Activated CD4-positive, alpha-beta T cell treated with anti-CD3 and anti-CD28 coated beads for 36 hours (primary cell): ENCODE measurements at places on chromosomes 11 and 22. TPM values are rescaled to one million over a fixed set of nuclear protein-coding genes. Genes with fewer than 3 reads are reported as not detected.
A peak's percentile ranks its signal among the peaks of the same experiment; 100 is the strongest.

Gene TMEM132A
- 2.0 TPM for total RNA-seq

Gene RIMBP3C
- total RNA-seq: 0.18 TPM

Gene CENPM
- total RNA-seq: 82.1 TPM

Gene BACE1-AS
- total RNA-seq: 3.1 TPM

Gene NXPE1
- total RNA-seq: not detected

Gene GGTLC3
- total RNA-seq: not detected

- peaks cover 6% of the 10 kb centered on the region for H3K27me3 ChIP-seq
- peaks cover 10% of the 10 kb centered on the region for H3K36me3 ChIP-seq
- peak overlapping the region; percentile 51 for H3K27ac ChIP-seq
- peaks cover 46% of the 10 kb centered on the region for H3K4me1 ChIP-seq
- peak overlapping the region; percentile 86 for H3K4me3 ChIP-seq
Measured at GRCh38 chr11:8910649-8911026, 351 bp upstream of the AKIP1 start.

DNA sequence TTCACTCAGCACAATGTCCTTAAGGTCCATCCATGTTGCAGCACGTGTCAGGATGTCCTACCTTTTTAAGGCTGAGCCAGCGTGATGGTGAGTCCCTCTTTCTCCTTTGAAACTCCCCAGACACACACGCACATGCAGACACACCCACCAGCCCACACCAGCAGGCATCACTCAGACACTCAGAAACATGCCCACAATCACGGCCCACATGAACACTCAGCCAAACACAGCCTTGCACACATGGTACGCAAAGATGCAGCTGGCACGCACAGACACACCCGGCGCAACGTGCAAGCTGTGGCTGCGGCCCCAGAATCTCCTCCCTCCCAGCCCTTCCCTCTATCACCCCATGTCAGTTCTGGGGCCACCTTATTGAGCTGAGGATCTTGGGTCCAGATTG, 8.0 kb downstream of the FADS3 start:
- no peaks in the 10 kb centered on the region for H3K4me1 ChIP-seq
- H3K27me3 ChIP-seq: no peaks in the 10 kb centered on the region
- H3K36me3 ChIP-seq: no peaks in the 10 kb centered on the region
- DNase-seq: no peak

- peak; percentile 86 for DNase-seq
- H3K4me3 ChIP-seq: no peak overlapping the region
- peaks cover 37% of the 10 kb centered on the region for H3K4me1 ChIP-seq
- H3K27me3 ChIP-seq: no peaks in the 10 kb centered on the region
- H3K27ac ChIP-seq: no peak overlapping the region
- H3K36me3 ChIP-seq: peaks cover 17% of the 10 kb centered on the region
Measured at GRCh38 chr11:72040491-72041363, 39.6 kb downstream of the NUMA1 start.

DNA sequence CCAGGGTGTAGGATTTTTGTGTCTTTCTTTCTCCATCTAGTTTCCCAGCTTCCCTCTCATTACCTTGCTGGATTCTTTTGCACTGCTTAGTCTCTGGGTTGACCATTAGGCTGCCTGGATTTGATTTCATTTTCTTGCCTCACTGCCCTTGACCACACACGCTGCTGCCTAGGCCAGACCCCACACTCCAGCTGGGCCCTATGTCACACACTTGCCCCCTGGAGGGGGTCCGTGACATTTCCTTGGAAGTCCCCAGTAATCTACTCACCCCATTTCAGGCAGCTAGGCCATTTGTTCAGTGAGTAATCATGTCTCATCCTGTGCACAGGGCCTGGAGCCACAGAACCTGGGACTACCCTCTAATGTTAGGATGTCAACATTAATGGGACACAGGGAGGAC, 81.9 kb upstream of the SPON1 start:
- H3K27me3 ChIP-seq: no peaks in the 10 kb centered on the region
- H3K36me3 ChIP-seq: no peaks in the 10 kb centered on the region
- H3K27ac ChIP-seq: no peak overlapping the region

DNA sequence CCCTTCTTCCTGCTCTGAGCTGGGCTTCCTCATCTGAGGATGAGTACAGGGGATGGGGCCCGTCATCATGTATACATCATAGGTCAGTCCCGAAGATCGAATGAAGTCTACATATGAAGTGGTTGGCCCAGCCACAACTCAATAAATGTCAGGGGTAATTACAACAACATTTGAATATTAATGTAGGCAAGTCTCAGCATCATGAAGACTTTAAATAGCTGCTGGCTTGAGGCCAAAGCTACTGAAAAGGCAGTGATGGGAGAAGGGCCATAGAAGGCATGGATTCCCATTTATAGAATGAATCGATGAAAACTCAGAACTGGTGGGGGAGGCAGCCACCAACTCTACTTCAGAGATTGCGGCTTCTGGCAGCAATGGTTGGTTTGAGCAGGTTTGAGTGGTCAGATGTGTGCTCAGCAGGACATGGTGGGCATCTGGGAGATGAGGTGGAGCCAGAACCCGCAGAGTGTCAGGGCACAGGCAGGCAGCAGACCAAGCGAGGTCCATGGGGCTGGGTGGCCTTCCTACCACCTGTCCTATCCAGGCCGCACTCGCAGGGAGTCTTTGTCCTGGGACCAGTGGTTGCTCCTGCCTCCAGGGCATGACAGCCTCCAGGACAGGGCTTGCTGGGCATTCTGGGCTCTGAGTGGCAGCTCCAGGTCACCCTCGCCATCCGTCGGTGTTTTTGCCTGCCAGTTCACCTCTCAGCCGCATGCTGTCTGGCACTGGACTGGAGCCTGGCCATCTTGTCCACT, 919.1 kb downstream of the TBC1D22A start:
- H3K4me3 ChIP-seq: no peak overlapping the region
- H3K27ac ChIP-seq: no peak overlapping the region
- no peaks in the 10 kb centered on the region for H3K4me1 ChIP-seq
- H3K27me3 ChIP-seq: peaks cover 5% of the 10 kb centered on the region
- no peak for DNase-seq
- H3K36me3 ChIP-seq: no peaks in the 10 kb centered on the region

- H3K36me3 ChIP-seq: no peaks in the 10 kb centered on the region
- H3K27ac ChIP-seq: no peak overlapping the region
- H3K4me1 ChIP-seq: no peaks in the 10 kb centered on the region
- H3K4me3 ChIP-seq: no peak overlapping the region
Measured at GRCh38 chr11:13269775-13270174, 7.8 kb upstream of the BMAL1 start.

DNA sequence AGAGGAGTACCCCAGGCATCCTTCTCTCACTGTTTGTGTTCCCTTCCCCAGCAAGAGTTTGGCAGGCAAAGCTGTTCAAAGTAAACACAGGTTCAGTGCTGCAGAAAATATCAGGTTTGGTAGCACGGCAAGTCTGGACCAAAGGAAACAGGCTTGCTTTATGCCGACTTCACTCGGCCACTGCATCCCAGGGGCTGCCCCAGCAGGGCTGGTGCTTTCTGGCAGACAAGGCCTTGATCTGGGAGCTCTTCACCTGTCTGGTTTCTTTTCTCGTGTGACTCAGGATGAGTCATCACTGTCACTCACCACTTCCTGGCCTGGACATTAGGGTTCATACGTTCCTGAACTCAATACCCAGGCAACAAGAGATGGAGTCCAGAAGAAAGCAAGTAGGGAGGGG, 52.6 kb upstream of the NAV2 start:
- no peak overlapping the region for H3K4me3 ChIP-seq
- no peak overlapping the region for H3K27ac ChIP-seq
- H3K27me3 ChIP-seq: peaks cover 2% of the 10 kb centered on the region
- H3K4me1 ChIP-seq: peaks cover 2% of the 10 kb centered on the region

- no peaks in the 10 kb centered on the region for H3K36me3 ChIP-seq
- no peak overlapping the region for H3K4me3 ChIP-seq
- peaks cover 11% of the 10 kb centered on the region for H3K27me3 ChIP-seq
- DNase-seq: no peak
- no peak overlapping the region for H3K27ac ChIP-seq
Measured at GRCh38 chr11:109838026-109838425, 255.2 kb upstream of the ZC3H12C start.

DNA sequence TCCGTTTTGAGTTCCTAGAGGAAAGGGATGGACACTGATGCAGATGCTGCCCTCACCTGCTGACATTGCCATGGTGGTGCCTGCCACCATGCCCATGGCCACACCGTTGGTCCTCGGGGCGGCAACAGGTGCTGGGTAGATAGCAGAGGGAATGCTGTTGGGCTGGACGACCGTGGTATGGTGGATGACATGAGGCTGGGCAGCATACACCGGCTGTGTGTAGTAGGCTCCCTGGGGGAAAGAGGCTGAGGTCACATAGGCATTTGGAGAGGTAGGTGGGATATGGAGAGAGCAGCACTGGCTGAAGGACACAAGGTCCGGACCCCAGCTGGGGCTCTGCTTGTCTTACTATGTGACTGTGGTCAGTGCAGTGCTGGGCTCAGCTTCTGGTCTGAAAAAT, 33.2 kb downstream of the RELT start:
- no peaks in the 10 kb centered on the region for H3K4me1 ChIP-seq
- H3K4me3 ChIP-seq: no peak overlapping the region
- H3K36me3 ChIP-seq: peaks cover 4% of the 10 kb centered on the region
- H3K27me3 ChIP-seq: no peaks in the 10 kb centered on the region
- DNase-seq: no peak

- peaks cover 16% of the 10 kb centered on the region for H3K27me3 ChIP-seq
- DNase-seq: no peak
- no peak overlapping the region for H3K27ac ChIP-seq
Measured at GRCh38 chr11:32050264-32050663, 40.6 kb upstream of the RCN1 start.
